HTR-8/SVneo (cell line): ENCODE measurements at places on chromosomes 1 and 21.

DNA sequence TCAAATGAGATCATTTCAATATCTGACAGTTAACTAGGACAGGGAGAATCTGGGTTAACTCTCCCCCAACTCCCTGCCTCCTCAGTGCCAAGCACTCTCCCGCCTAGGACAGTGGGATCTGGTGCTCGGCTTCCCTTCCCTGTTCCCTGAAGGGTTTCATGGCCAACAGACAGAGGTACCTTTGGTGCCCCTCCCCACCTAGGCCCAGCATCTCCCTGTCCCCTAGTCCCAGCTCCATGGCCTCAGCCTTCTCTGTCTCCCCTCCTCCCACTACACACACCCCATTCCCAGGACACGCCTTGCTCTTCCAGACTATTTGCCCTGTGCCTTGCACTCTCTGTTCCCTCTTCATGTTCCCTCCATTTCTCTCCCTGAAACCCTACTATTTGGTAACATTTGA is 77.1 kb downstream of the CD247 start:
- no peak for DNase-seq

DNA sequence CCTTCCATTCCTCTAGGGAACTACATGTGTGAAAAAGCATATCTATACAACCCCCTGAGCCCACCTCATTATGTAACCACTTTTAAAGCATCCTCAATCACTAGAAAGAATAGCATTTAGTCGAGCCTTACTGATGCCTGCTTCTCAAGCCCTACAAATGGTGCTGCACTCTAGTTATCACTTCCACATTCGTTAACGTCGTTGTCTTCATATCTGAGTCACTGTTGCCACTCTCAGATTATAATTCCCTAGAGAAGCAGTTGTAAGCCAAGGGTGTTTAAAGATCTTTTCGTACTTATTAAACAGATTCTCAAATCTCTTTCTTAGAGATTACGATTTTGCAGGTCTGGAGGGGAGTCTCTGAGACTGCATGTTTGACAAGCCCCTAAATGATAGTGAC is 16.5 kb downstream of the ATP1B1 start:
- DNase-seq: no peak

DNA sequence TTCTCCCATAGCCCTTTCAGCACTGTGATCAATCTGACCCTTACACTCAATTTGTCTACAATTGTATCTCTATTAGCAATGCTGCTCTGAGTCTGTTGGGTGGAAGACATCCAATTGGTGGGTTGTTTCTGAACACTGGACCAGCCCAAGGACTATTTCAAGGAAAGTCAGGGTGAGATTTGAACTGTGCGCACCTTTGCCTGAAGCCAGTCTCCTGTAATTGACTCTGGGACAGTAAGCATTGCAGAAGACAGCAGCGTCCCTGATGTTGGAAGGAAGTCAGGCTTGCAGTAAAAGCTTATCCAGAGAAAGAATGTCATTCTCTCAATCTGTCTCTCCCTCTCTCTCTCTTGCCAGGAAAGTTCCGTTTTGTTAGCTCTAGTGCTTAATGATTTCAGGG is 233.9 kb downstream of the KIF26B start:
- DNase-seq: no peak

DNA sequence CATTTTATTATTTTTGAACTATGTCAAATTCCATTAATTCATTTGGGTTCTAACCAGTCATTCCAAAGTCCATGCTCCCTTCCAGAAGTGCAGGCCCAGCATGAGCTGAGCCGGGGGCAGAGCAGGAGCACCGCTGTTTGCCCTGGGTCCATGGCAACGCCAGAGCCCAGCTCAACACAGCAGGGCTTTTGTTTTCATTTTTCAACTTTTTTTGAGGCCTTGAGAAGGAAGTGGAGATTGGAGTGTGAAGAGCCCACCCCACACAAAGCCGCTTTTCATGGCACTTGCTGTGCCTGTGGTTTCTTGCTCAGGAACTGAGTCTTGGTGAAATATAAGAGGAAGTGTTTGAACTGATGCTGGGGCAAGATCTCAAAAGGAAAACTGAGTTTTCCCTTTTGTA is 13.2 kb upstream of the PRMT2 start:
- DNase-seq: no peak

DNA sequence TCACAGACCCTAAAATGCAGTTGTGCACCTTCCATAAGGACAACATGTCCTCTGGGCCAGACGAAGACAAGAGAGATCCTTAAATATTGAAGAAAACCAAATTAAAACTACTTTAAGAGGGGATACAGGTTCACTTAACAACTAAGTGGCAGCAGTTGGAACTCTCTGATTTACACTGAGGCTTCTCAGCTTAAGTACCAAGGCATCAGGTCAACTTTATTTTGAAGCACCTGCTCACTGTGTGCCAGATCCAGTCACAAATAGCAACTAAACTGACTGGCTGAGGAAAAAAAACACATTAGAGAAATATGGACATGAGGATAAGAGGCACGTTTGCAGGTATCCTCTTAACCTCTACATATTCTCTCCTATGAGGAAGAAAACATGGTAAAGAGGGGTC is 33.2 kb downstream of the SLC35D1 start:
- DNase-seq: no peak

DNA sequence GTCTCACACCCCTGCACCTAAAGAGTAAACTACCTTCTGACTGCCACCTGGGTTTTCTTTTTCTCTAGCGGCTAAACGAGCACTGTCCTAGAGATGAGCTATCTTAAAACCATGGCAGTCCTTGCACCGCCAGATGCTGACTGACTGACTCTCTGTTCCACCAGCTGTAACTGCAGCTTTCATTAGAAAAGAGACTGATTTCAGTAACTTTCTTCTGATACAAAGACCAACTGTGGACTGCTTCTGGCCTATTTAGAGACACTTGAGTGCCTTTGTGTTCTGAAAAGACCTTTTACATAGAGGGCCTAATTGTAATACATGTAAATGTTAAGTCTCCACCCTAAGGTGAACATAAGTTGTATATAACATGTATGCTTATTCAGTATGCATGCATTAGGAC is 152.5 kb downstream of the DISC1 start:
- DNase-seq: no peak
